ENCODE measurements at places on chromosomes 3 and 15.

GRCh38 chr3:10783360-10784351 is 32.4 kb upstream of the SLC6A11 start:
- no peak for DNase-seq

GRCh38 chr3:54366839-54367238 is 244.5 kb downstream of the CACNA2D3 start:
- no peak for DNase-seq

GRCh38 chr3:14925729-14926591 is 21.4 kb upstream of the NR2C2 start:
- peak; percentile 46 for DNase-seq

DNA sequence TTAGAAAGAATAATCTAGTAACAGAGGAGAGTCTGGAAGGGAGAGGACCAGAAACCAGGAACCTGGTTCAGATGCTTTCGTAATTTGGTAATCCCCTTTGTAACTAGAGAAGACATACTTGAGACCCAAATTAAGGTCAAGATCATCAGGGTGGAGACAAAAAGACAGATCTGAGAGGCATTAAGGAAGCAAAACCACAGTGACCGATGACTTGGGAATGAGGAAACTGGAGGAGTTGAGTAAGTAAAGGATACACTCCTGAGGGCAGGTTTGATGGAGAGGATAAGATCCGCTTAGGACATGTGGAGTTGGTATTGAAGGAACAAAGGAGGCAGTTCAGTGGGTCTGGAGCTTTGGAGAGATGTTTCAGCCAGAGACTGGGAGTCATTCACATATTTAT is 23.6 kb upstream of the BCL2A1 start:
- no peak for DNase-seq

DNA sequence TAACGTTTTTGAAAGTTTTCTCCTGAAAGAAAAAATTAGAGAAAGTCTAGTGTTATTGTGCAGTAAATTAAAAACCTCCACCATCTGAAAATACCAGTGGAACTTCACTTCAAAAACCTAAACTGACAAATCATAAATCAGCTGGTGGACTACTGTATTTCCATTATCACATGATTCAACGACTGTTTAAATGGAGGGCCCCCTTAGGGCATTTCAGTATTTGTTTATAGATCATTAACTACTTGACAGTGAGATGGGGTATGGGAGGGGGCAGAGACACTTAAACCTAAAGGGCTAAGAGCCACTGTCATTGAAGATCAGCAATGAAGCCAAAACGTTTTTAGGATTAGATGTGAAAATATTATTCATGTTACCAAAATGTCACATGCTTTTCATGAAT is 8.8 kb upstream of the C15orf61 start:
- no peak for DNase-seq

- no peak for DNase-seq
These were observed 32.4 kb downstream of the EHD4 start for GRCh38 chr15:41939986-41940385.

DNA sequence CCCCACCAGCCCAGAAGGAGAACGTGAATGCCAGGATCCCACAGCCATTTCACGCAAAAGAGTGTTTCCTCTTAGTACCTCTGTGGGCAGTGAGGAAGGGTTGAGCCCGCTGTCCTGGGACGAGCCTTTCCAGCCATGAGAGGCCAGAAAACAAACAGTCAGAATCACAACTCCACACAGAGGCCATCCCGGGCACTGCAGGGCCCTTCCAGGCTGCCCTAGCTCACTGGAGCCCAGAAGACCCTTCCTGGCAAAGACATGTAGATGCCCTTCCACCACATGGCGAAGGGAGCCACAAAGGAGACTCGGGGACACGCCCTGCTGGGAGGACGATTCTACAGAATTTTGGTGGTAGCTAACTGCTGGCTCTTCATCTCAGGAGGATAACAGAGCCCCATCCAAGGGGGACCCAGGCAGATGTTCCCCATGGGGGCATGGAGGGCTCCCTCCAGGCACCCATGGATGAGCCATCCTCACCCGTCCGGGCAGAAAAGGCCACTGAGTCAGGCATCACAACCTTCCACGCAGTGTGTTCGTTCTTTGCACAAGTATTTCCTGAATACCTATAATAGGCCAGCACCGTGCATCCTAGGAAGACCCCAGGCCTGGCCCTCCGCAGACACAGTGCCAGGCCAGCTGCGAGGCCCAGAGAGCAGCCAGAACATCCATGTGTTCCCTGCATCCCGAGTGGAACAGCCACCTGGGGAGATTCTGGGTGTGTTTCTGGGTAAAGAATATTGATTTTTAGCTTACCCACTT is 47.2 kb downstream of the SLC12A8 start:
- DNase-seq = peak; percentile 43

DNA sequence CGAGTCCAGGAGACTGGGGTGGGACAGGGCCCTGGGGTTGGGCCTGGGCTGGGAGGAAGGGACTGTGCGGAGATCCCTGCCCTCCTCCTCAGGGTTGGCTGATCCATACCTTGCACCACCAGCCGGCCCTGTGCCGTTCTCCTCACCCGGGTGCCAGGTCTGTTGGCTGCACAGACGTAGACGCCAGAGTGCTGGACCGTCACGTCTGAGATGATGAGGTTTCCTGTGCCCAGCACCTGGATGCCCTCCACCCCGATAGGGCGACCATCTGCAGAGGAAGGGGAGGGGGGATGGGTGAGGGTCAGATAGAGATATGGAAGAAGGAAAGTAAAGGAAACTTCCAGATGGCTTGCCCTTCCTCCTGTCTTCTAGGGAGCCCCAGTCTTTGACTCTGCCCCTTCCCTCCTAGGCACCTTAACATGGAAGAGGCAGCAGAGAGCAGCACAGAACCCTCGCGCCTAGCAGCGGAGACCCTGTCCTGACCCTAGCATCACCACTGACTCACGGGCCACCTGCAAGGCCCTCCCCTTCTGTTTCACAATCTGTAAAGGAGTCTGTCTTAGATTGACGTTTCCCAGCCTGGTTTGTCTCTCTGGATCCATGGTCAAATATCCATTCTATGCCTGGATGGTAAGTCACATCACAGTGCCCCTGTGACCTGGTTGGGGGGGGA is 28.8 kb downstream of the RNU5B-1 start:
- DNase-seq = no peak

DNA sequence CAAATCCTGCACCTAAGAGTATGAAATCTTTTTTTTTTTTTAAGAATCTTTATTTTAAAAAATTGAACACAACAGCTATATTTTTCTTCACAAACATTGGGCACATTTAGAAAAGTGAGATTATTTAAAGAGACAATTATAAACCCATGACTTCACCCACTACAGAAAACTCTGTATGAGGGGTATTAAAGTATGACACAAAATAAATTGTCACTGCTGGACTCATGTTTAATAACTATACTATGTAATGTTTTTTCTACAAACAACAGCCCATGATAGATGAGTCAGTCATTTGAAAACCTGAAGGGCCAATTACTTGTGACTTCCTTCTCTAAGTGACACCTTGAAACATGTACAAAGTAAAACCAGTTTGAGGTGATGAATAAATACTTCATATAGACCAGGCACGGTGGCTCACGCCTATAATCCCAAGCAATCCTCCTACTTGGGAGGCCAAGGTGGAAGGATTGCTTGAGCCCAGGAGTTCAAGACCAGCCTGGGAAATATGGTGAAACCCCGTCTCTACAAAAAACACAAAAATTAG is 36.0 kb downstream of the AQR start:
- DNase-seq = no peak

DNA sequence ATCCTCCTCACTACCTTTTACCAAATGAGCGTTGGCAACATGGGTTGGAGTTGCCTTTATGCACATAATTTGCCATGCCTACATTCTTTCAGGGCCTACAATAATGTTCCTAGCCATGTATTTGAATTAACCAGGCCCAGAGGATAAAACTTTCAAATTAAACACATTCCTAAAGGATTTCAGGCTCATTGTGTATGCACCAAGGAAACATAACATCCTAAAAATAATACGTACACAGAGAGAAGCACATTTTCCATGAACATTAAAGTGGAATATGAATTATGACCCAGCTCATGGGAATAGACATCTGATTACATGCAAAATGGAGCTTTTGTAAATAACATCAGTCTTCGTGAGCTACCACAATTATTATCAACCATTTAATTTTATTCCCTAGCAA is 203.3 kb downstream of the RORA start:
- no peak for DNase-seq

DNA sequence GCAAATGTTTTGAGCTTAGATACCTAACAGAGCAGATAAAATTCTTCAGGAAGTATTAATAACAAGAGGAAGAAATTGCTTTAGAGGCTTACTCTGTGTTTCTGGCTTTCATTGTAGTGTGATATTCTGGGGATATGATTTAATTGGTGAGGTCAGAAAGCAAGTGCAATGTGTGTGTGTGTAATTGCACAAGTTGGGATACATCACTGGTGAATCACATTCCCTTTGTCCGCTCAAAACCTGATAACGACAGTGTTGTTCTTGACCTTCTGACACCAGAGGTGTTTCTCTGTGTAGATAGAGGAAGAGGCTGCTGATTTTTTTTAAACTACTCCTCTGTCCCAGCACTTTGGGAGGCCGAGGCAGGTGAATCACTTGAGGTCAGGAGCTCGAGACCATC is 161.1 kb downstream of the CACNA2D3 start:
- no peak for DNase-seq

- DNase-seq = no peak
These were observed 61.4 kb downstream of the TM2D3 start for GRCh38 chr15:101590785-101591184.

DNA sequence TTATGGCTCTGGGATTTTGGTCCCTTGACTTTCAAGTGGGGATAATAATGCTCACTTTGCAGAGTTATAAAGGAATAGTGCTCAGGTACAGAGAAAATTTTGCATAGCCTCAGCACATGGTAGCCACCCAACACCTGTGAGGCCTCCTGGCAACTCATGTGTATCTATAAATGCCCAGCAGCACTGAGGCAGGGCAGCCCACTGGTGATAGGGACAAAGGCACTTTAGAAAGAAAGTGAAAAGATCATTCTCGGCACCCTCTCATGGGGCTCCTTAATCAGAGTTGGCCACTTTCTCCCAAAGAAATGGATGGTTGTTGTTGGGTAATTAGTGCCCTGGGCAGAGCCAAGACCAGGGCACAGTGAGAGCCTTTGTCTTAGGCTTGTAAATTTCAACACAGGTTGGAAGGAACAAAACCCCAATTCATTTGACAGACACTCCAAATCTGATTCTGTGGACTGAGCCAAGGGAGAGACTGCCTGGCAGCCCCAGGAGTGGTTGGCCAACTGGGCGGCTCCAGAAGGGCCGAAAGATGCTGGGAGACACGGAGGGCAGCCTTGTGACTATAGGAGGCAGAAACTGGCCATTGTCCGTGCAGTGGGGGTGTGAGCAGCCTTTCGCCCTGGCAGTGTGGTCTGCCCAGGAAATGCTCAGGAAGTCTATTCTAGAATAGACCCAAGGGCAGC is 213.2 kb upstream of the RGMA start:
- no peak for DNase-seq

- no peak for DNase-seq
These were observed 30.3 kb downstream of the DUSP7 start for GRCh38 chr3:52026041-52026440.

- peak; percentile 43 for DNase-seq
These were observed 319.6 kb downstream of the ZBTB20 start for GRCh38 chr3:114827495-114827894.

GRCh38 chr15:32683906-32684584 is 33.8 kb upstream of the GREM1 start:
- peak; percentile 90 for DNase-seq

DNA sequence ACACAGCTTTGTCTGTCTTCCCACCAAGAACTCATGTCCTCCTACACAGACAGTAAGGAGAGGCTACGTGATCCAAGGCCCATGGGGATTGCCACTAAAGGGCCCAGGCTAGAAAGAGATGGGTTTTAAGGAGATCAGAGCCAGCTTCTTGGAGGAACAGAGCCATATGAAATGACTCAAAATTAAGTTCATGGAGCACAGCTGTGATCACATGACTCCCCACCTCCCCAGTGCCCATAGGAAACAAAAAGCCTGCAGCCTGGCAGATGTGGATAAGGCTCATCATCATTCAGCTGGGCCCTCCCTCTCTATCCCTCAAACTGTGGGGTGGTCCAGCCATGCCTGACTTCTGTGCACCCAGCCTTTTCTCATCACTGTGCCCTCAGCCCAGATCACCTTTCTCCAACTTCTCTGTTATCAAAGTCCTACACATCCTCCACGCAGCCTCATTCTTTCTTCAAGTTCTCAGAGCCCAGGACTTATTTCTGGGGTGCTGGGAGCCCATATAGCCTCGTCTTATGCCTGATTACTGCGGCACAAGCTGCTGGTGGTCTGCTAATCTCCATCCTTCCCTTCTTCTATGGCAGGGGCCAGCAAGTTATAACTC is 137.6 kb downstream of the SMAD6 start:
- peak; percentile 34 for DNase-seq

DNA sequence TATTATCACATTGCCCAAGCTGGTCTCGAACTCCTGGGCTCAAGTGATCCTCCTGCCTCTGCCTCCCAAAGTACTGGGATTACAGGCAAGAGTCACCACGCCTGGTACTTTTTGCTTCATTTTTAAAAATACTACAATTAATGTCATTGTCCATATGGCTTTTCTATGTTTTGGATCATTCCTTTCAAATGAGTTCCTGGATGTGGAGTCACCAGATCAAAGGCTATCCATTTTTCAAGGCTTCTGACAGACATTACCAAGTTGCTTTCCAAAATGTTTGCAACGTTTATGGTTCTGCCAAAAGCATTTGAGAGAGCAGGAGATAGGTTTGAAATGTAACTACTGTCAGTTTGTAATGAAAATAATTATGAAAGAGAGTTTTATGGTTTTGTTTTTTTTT is 34.2 kb upstream of the BCL2L10 start:
- no peak for DNase-seq

- DNase-seq = peak; percentile 90
These were observed 35.3 kb upstream of the SEMA4B start for GRCh38 chr15:90165659-90166489.

GRCh38 chr15:80662129-80662528 is 33.0 kb upstream of the ABHD17C start:
- no peak for DNase-seq

DNA sequence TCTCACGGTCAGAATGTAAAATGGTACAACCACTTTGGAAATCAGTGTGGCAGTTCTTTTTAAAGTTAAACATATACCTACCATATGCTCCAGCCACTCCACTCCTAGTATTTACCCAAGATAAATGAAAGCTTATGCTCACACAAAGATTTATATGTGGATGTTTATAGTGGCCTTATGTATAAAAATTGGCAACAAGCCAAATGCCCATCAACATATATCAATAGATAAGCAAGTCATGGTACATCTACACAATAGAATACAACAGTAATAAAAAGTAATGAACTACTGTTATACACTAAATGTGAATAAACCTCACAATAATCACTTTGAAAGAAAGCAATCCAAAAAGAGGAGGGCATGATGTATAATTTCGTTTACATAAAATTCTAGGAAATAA is 153.5 kb upstream of the LMCD1 start:
- DNase-seq = no peak

All from fibroblast of gingiva (primary cell).